Stomach (tissue), 19 donors: ENCODE measurements at places on chromosomes 13 and 19. TPM values are rescaled to one million over a fixed set of nuclear protein-coding genes. Genes with fewer than 3 reads are reported as not detected.

The ADGRE1 gene
- total RNA-seq = not detected

- no peak overlapping the region for H3K27ac ChIP-seq
- H3K4me1 ChIP-seq = peaks cover 8% of the 10 kb centered on the region
- no peaks in the 10 kb centered on the region for H3K27me3 ChIP-seq
Measured at GRCh38 chr13:113327766-113328471, 30.9 kb downstream of the LAMP1 start.

DNA sequence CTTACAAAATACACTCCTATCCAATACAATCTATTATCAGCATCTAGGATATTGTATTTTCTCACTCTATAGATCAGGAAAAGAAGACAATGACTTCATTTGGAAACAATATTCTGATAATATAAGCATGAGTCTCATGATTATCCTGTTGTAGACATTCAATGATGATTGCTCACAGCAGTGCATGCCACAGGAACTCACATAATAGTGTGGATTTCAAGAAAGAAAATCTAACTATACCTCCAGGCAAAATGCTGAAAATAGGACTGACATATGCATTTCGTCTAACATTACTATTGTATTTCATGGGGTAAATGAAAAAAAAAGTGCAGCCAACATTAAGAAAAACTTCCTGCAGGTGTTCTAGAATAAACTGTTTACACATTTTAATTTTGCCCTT lies 122.6 kb downstream of the POSTN start:
- no peaks in the 10 kb centered on the region for H3K36me3 ChIP-seq
- no peak overlapping the region for H3K4me3 ChIP-seq
- DNase-seq = no peak

DNA sequence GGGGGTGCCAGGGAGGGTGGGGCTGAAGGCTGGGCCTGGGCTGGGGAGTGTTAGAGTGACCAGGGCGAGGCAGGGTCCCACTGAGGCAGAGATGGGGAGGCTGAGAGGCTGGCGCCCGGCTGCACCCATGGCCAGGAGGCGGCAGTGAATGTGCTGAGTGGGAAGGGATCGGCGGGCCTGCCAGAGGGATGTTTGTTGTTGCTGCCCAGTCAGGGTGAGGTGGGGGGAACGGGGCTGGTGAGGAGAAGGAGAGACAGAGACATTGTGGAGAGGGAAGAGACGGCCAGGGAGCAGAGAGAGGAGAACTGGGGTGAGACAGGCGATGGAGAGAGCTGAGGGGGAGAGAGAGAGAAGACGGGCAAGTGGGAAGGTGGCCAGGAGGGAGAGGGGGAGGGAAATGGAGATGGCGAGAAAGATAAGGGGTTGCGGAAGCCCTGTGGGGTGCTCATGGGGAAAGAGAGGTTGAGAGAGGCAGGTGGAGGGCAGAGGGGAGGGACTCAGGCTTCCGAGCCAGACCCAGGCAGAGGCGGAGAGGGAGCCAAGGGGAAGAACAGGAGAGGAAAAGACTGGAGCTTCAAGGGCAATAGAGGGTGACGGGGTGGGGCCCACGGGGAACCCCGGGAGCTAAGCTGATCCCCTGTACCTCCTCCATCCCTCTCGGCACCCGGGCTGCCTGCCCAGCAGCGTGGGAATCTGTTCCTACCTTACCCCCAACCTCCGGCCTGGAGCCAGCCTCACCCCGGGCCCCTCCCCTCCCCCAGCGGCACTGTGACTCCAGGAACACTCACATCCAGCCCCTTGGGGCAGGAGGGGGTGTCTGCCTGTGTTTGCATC lies 690 bp upstream of the B3GNT8 start:
- peaks cover 27% of the 10 kb centered on the region for H3K4me1 ChIP-seq
- DNase-seq = no peak
- peak overlapping the region; percentile 80 for H3K27ac ChIP-seq
- H3K36me3 ChIP-seq = peaks cover 64% of the 10 kb centered on the region
- H3K27me3 ChIP-seq = no peaks in the 10 kb centered on the region

DNA sequence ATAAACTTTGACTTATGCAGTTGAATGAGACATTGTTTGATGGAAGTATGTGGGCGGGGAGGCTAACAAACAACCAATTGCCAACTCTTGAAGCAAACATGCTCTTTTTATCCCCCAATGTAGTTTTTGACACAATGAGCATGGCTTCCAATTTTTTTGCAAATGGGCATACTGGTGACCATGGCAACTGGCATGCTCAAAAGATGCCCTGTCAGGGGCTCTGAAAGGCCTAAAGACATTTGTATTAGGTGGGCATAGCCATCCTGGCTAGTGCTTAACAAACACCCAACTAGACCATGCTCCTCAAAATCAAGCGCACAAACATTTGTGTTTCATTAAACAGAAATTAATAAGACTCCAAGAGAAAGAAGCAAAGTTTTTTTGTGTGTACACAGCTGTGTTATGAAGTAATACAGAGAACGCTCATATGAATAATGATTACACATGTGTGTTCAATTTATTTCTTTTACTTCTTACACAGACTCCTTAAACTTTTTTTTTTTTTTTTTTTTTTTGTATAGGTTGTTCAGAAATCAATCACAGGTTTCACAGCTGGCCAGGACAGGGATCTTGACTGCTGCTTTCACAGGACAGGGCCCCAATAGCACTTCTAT lies 95.6 kb downstream of the DLEU7 start:
- no peak for DNase-seq
- H3K4me1 ChIP-seq = no peaks in the 10 kb centered on the region
- H3K27me3 ChIP-seq = no peaks in the 10 kb centered on the region
- no peaks in the 10 kb centered on the region for H3K36me3 ChIP-seq
